Stimulated activated CD8-positive, alpha-beta memory T cell treated with anti-CD3 and anti-CD28 coated beads, Interleukin-15, amount 100 ng/mL, for 48 hours (primary cell): ENCODE measurements at places on chromosomes 2 and 18.

- DNase-seq = no peak
Measured at GRCh38 chr2:38218591-38218991, 142.6 kb upstream of the CYP1B1 start.

DNA sequence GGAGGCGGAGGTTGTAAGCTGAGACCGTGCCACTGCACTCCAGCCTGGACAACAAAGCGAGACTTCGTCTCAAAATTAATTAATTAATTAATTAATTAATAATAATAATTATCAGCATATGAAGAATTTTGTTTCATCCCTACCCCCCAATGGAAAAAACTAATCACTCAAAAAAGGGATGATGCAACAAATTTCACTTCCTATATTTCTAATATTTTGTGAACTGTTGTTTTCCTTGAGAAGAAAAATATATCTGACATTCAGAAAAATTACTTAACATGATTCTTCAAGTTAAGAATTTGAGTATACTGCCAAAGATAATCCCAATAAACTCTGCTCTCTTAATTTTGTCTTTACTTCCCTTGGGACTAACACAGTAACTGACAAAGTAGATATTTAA lies 28.1 kb downstream of the EXOC6B start:
- no peak for DNase-seq

DNA sequence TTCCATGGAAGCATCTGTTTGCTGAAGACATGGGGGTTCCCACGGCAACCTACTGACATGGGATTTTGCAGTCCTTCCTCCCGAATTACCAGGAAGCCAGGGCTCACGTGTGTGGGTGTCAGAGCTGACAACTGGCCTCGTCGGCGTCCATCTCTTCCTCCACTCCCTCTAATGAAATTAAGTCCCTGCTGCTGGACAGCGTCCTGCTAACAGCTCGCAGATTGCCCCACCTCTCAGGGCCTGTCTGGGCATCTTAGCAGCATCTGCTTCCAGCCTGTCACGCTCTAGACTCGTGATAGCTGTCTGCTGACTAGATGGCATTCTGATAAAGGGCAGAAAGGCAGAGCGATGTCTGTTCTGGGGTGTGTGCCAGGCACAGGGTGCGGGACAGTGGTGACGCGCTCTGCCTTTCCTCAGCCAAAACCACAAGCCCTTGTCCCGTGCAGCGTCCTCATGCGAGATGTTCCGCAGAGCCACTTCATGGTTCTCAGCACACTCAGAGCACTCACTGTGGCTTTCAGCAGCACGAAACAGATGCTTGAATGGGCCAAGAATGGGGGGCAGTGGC lies 161.1 kb downstream of the ARL4C start:
- DNase-seq = peak; percentile 17

DNA sequence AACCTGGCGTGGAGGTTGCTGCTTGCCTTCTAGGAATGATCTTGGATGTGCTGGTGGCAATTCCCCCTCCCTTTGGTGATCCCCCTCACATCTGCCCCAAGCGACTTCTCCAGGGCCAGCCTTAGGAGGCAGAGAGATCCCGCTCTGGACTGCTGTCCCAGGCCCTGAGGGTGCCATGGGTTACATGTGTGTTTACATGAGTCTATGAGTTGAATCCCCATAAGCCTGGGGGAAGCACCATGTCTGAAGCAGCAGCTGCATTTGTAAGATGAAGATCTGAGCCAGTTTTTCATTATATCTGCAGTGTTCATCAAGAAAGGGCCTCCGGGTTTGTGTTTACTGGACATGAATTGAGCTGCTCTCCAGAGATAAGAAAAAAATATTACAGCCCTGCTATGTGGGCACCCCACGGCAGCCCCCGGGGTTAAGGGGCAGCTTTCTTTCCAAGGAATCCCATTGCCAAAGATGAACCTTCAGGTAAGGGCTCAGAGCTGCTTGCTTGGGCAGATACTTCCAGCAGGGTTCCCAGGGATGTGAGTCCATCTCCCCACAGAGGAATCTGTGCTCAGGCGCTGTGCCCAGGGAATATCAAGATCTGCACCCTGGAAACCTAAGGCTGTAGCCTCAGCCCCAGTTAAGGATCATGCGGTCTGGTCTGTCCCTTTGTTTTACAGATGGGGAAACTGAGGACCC lies 46.0 kb downstream of the MRPS5 start:
- DNase-seq = no peak

DNA sequence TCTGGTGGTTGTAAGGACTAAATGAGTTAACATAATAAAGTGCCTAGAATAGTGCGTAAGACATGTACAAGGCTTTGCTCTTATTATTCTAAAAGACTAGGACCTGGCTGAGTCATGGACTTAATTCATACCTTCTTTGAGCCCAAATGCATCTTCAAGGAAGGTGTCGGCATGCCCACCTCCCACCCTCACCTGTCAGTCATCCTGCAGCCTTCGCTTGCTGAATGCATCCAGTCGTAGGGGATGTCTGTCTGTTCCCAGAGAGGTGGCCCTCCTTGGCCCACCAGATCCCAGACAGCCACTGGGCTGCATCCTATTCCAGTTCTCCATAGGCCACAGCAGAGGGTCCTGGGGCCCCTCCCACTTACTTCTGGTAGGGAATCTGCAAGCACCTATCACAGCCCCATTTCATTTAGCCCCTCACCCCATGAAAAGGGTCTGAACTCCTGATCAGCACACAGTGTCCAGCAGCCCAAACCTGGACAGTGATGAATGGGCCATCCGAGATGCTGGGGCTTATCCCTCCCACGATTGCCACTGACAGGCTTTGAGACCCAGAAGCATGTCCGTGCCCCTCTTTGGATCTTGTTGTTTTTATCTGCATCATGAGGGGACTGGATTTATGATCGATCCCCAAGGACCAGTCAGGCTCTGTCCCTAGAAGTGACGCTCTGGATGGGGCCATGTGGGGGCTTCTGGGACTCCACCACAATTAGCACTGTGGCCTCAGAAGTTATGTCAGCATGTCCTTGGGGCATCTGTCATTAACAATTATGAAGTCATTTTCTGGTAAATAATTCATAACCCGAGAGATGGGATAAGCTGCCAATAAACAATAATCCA lies 101.1 kb downstream of the KLHL29 start:
- DNase-seq = no peak

GRCh38 chr2:234091432-234091879 lies 41.0 kb downstream of the SPP2 start:
- DNase-seq = no peak

- no peak for DNase-seq
Measured at GRCh38 chr18:61973273-61974115, 80.7 kb upstream of the RNF152 start.

DNA sequence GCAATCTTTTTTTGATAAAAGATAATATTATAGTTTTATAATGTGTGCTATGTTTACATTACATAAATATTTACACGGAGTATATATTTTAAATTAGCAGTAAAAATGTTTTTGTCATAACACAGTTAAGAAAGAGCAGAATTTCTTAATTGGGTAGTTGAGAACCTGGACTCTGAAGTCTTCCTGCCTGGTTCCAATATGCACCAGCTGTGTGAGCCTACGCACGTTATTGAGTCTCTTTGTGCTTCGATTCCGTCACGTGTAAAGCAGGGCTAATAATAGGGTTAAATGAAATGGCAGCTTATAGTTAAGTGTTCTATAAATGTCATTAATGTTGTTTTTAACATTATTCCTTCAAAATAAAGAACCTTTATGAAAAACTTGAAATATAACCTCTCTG lies 1.2 kb upstream of the CCDC88A start:
- DNase-seq = no peak

- DNase-seq = no peak
Measured at GRCh38 chr2:103161456-103162289, 399.8 kb downstream of the TMEM182 start.

DNA sequence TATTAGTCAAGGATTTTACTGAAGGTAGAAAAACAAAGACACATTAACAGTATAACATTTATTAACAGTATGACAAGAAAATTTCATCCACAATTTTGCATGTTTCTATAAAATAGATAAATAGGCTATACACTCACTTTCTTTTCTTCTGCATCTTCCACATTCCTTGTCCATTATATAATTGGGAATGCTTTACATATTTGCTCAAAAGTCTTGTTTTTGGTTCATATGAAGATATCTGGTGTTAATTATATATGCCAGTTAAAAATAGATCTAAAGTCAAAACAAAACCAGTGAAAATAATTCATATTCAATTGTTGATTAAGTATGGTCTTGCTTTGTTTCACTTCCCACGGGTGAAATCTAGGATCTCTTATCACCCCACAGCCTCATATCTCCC lies 53.4 kb downstream of the SERPINB7 start:
- DNase-seq = no peak

GRCh38 chr2:216830346-216830745 lies 29.5 kb downstream of the TNP1 start:
- DNase-seq = no peak

GRCh38 chr2:239723486-239724193 lies 301.5 kb downstream of the NDUFA10 start:
- no peak for DNase-seq

DNA sequence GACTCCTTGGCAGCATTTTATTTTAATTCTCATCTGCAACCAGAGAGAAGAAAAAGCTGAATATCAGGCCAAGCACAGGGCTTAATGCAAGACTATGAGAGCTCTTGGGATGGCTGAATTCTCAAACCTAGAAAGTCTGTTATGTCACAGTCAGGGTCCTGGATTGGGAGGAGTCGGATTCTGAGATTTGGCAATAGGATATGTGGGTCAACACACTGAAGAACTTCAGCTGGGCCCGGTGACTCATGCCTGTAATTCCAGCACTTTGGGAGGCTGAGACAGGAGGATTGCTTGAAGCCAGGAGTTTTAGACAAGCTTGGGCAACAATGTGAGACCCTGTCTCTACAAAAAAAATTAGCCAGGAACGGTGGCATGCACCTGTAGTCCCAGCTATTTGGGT lies 102.4 kb downstream of the COL3A1 start:
- no peak for DNase-seq

GRCh38 chr2:64876137-64876647 lies 113.0 kb upstream of the SLC1A4 start:
- no peak for DNase-seq

GRCh38 chr18:79227621-79228020 lies 158.4 kb downstream of the ATP9B start:
- no peak for DNase-seq

GRCh38 chr18:68779169-68779568 lies 18.7 kb upstream of the CCDC102B start:
- no peak for DNase-seq

DNA sequence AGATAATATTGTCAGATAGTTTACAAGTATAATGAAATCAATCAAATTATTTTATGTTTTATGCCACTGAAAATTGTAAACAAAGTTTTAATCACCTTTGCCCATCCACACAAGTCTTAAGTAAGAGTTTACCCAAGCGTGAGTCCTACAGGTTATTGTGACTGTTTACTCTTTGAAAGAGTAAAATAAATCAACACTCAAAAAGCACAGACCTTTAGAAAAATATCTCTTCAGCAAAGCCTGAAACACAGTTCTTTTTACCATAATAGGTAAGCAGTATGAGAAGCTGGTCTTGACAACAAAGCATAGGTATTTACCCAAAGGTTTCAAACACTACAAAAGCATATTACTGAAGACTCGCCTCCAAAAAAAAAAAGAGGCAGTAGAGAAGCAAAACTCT lies 3.7 kb downstream of the ROCK2 start:
- DNase-seq = no peak

DNA sequence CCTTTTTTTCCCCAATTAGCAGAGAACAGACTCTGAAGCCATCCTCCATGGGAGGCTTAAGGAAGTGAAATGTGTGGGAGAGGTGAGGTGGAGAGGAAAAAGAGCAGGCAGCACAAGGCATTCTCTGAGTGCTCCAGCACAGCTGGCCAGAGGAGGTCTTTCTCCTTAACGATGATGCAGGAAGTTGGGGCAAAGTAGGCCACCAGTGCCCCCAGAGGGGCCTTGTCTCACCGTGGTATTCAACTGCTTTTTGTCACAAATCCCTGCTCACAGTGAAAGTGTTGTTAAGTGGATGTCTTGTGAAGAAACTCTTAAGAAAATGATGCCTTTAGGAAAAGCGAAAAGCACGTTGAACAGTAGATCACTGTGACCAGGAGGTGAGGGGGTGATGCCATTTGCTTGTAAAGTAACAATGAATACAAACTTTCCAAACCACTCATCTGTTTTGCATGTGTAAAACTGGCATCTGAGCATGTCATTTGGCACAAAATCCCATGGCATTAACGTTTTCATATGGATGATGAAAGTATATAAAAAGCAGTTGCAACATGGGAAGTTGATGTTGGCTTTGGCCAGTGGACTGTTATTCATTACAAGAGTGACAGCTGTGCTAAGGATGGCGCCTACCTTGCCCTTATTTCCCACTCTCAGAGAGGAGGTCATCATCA lies 49.2 kb upstream of the CDC42EP3 start:
- no peak for DNase-seq

- DNase-seq = no peak
Measured at GRCh38 chr18:52325997-52326396, 14.0 kb upstream of the DCC start.

DNA sequence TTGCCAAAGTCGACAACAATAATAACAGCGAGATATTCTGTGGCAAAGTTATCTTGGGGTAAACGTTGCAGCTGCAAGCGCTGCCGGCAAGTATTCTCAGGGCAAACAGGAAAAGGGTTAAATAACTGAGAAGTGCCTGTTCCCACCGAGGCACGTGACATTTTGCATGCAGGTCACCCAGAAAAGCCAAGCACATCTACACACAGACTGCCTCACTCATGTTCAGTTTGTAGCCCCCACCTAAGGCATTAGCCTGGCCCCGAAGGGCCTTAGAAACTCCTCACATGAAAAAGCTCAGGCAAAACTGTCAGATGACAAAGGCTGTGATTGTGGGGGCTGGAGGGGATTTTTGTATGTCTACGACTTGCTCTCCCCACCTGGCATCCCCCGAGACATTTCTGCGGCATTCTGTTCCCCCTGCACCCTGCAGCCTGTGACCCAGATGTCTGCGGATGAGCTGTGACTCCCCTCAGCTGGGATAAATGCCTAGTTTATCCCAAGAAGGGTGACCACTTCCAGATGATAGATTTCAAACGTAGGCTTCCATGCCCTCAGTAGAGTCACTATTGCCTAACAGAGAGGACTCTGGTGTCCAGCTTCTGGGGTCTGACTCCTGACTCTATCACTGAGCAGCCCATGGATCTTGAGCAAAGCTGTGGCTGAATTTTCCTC lies 215.2 kb upstream of the SIX2 start:
- no peak for DNase-seq

DNA sequence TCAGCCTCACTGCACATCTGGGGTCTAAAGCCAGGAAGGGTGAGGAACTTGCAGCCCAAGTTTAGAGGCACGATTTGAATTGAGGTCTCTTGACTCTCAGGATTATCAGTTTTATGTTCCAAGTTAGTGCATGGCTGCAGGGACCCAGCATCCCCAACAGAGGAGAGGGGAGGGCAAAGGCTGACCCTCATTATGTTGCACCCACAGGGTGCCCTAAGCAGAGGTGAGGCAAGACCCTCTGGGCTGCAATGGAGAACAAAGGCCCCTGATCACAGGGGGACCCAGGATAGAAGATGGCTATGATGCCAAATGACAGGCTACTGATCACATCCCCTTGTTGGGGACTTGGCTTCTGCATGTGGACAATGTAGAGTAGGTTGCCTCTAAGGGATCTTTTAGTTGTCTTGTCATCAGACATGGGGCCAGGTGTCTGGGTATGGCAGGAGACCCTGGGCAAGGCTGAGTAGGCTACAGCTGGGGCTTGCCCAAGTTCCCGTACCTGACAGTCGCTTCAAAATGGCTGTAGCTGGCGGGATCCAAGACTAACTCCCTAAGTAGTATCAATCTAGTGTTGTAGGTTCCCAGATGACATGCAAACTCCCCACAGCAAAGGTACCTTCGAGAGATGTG lies 4.5 kb upstream of the GDF7 start:
- DNase-seq = no peak

GRCh38 chr2:200223205-200223784 lies 83.2 kb upstream of the SPATS2L start:
- no peak for DNase-seq
